ENCODE measurements at places on chromosomes 5 and 9.

- no peak for DNase-seq
Measured at GRCh38 chr9:107269254-107269653, 13.8 kb upstream of the RAD23B start.

GRCh38 chr9:19188771-19189170 lies 41.7 kb upstream of the DENND4C start:
- DNase-seq: no peak

GRCh38 chr5:110386782-110387181 lies 339.7 kb downstream of the TMEM232 start:
- no peak for DNase-seq

GRCh38 chr9:133514460-133515239 lies 10.1 kb downstream of the MYMK start:
- no peak for DNase-seq

GRCh38 chr5:115796656-115797055 lies 19.8 kb downstream of the CDO1 start:
- no peak for DNase-seq

DNA sequence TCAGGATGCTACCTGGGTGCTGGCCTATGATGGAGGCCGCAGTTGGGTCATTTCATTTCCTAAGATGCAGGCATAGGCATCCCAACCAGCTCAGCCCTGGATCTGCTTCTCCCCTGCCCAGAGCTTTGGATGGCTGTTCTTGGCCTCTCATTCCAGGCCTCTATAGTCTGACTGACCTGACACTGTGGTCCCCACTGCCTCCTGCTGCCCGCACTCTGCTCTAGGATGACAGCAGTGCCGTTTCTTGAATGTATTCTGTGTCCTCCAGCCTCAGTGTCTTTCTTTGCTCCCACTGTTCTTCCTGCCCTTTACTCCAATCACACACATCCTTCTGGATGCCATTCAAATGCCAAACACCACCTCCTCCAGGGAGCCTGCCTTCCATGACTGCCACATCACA lies 235.7 kb downstream of the HSPA4 start:
- DNase-seq: peak; percentile 7

DNA sequence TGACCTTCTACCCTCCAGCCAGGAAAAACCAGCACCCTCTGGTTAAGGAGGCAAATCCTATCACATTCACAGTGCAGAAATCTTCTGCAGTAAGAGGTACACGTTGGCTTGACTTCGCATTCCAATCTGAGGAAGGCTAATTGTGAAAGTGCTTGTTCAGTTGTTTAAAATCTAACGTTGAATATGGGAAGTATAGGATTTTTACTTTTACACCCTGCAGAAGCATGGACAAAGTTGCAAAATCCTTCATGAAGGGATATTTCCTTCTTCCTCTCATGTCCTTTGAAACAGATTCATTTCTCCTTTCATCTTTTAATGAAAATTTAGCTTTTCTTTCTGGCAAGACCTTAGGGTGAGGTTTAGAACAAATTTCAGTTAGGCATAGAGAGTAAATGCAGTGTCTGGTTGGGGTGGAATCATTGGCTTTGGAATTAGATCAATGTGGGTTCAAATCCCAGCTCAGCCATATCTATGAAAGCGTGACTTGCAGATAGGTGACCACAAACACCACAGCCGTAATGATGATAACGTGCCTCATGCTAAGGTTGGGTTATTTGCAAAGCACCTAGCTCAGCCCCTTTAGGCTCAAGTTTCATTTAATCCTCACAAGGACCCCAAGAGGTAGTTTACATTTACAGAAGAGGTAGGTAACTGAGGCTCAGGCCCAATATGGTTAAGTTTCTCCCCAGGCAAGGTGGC lies 42.2 kb upstream of the C5orf58 start:
- DNase-seq: no peak

DNA sequence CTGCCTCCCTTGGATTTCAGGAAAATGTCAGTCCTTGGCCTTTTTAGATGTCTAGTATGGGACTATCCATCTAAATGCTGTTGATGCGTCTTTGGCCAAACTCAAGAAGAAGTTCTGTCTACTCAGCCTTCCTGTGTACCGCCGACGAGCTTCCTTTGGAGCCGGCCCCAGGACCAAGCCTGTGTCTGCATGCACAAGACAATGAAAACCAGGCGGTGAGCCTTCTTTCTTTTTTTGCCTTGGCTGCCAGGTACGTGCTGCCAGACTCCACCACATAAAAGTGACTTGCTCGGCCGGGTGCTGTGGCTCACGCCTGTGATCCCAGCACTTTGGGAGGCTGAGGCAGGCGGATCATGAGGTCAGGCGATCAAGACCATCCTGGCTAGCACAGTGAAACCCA lies 6.0 kb upstream of the NEURL1B start:
- DNase-seq: no peak

DNA sequence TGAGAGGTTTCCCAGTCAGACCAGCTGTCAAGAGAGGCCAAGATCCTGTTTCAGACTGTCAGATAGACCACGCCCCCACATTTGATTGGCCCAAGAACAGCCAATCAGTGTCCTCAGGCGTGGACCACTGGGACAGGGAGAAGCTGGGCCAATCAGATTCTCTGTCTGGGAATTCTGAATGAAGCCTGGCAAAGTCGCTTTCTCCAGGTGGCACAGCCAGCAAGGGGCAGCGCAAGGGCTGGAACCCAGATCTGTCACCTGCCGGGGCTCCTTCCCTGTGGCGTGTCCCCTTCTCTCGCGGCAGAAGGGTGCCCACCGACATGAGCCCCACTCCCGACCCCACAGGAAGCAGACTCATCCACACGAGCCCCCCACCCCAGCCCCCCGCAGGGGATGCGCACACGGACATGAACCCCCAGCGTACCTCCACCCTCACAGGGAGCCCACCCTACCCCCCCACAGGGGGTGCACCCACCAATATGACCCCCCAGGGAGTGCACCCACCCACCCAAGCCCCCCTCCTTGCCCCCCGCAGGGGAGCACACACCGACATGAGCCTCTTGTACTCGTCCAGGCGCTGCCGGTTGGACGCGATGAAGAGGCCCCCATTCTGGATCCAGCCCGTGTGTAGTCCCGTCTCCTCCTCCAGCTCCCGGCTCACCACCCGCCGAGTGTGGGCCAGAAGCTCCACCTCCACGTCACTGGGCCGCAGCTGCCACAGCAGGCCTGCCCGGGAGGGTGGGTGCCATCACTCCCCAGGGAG lies 6.1 kb downstream of the SARDH start:
- no peak for DNase-seq

GRCh38 chr9:91882627-91883026 lies 67.4 kb downstream of the ROR2 start:
- no peak for DNase-seq

DNA sequence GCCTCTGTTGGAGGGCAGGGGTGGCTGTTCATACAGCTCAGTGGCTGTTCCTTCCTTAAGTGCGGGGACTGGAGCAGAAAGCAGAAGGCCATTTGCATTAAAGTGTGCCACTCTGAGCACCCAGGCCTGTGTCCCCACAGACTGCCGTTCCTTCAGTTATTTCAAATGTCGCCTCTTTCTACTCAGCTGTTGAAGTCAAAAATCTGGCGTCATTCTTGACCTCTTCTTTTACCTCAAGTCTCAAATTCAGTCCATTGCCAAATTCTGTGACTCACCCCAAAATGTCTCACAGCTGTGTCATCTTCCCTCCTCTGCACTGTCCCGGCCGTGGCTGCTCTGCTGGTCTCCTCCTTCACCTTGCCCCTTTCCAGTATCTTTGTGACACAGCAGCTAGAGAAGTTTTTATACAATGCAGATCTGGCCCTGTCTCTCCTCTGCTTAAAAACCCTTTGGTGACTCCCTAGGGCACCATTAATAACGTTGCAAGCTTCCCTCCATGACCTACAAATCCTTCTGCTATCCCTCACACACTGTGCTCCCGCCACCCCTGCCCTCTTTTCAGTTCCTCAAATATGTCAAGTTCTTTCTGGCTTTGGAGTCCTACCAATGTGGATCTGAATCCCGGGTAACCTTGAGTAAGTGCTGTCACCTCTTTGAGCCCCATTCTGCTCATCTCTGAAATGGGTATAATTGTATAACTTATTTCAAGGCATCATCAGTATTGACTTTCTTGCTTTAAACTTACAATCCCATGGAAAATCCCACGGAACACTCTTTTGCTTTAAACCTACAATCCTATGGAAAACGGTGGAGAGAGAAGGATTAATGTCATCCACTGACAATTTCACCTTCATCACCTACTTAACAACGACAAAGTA lies 98.3 kb upstream of the BOD1 start:
- DNase-seq: no peak

- DNase-seq: no peak
Measured at GRCh38 chr5:140664030-140664358, 710 bp upstream of the WDR55 start.

Data from effector CD8-positive, alpha-beta T cell (primary cell).